ENCODE measurements at places on chromosomes 1 and 21. TPM values are rescaled to one million over a fixed set of nuclear protein-coding genes. Genes with fewer than 3 reads are reported as not detected.

RNU1-3 gene
- total RNA-seq = under 0.01 TPM

CRNN gene
- total RNA-seq = not detected

ALX3 gene
- not detected for total RNA-seq

PRELP gene
- not detected for total RNA-seq

MYBPH gene
- total RNA-seq = not detected

UCK2 gene
- 54.3 TPM for total RNA-seq

FAM167B gene
- 0.17 TPM for total RNA-seq

FCRL2 gene
- total RNA-seq = not detected

RGS13 gene
- total RNA-seq = not detected

TCHH gene
- under 0.01 TPM for total RNA-seq

ERRFI1 gene
- 54.5 TPM for total RNA-seq

SNX7 gene
- total RNA-seq = 34.1 TPM

KAZN gene
- 0.69 TPM for total RNA-seq

CITED4 gene
- total RNA-seq = 1.5 TPM

BEND5 gene
- total RNA-seq = 2.9 TPM

OVAAL gene
- not detected for total RNA-seq

ITGB2 gene
- total RNA-seq = 0.11 TPM

NR0B2 gene
- not detected for total RNA-seq

SLC44A5 gene
- 8.7 TPM for total RNA-seq

RHD gene
- total RNA-seq = 0.33 TPM

REN gene
- 0.11 TPM for total RNA-seq

CELA3B gene
- 0.09 TPM for total RNA-seq

LCE2C gene
- not detected for total RNA-seq

ANGPTL3 gene
- total RNA-seq = not detected

OR2T2 gene
- not detected for total RNA-seq

CDCA8 gene
- total RNA-seq = 1.5 TPM

DNALI1 gene
- 0.26 TPM for total RNA-seq

CEP104 gene
- 13.6 TPM for total RNA-seq

POU2F1 gene
- total RNA-seq = 5.7 TPM

C4BPB gene
- total RNA-seq = 0.65 TPM

KRTAP11-1 gene
- total RNA-seq = not detected

THEM5 gene
- total RNA-seq = 0.33 TPM

HIVEP3 gene
- total RNA-seq = 1.7 TPM

ZNF648 gene
- not detected for total RNA-seq

GPX7 gene
- total RNA-seq = 13.5 TPM

DMRTA2 gene
- under 0.01 TPM for total RNA-seq

LCE1F gene
- total RNA-seq = not detected

CRYZL1 gene
- total RNA-seq = 26.4 TPM

HS2ST1 gene
- 23.0 TPM for total RNA-seq

EPHA8 gene
- not detected for total RNA-seq

FH gene
- 81.2 TPM for total RNA-seq

ZMPSTE24 gene
- 58.7 TPM for total RNA-seq

ILDR2 gene
- under 0.01 TPM for total RNA-seq

ATAD3A gene
- 13.1 TPM for total RNA-seq

LHX8 gene
- not detected for total RNA-seq

RORC gene
- not detected for total RNA-seq

C1QTNF12 gene
- 0.22 TPM for total RNA-seq

TMEM240 gene
- 1.2 TPM for total RNA-seq

PAPPA2 gene
- 0.09 TPM for total RNA-seq

CSMD2 gene
- total RNA-seq = under 0.01 TPM

LYPD8 gene
- not detected for total RNA-seq

All from dermis lymphatic vessel endothelial cell (primary cell).